ENCODE measurements at places on chromosomes 6 and 20.

DNA sequence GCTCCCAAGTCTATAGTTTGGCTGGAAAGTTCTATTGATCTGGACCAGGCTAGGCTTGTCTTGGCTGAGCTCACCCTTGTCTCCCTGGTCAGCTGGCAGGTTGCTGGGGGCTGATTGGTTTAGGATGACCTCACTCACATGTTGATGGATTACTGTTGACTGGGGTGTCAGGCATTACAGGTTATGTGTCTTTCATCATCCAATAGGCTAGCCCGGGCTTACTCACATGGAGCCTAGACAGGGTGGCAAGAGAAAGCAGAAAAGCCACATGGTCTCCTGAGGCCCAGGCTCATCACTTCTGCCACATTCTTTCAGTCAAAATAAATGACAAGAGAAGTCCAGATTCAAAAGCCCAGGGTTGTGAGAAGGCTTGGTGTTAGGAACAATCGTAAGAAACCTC is 103.5 kb downstream of the BFSP1 start:
- no peak for DNase-seq

DNA sequence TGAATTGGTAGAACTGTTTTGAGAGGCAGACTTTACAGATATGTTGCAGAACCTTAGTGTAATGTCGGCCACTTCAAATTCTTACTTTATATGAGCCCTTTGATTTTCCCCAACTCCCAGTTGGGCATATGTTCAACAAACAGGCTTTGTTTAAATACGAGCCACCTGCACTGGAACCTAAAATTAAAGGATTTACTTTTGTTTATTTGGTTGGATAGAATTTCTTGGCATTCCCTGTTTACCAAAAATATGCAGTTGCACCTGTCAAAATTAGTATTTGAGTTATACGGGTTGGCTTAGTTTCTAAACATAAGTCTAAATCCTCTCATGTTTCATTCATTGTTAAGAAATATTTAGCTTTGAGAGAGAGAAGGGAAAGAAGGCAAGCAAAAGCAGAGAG is 2.4 kb upstream of the GLYATL3 start:
- no peak for DNase-seq

DNA sequence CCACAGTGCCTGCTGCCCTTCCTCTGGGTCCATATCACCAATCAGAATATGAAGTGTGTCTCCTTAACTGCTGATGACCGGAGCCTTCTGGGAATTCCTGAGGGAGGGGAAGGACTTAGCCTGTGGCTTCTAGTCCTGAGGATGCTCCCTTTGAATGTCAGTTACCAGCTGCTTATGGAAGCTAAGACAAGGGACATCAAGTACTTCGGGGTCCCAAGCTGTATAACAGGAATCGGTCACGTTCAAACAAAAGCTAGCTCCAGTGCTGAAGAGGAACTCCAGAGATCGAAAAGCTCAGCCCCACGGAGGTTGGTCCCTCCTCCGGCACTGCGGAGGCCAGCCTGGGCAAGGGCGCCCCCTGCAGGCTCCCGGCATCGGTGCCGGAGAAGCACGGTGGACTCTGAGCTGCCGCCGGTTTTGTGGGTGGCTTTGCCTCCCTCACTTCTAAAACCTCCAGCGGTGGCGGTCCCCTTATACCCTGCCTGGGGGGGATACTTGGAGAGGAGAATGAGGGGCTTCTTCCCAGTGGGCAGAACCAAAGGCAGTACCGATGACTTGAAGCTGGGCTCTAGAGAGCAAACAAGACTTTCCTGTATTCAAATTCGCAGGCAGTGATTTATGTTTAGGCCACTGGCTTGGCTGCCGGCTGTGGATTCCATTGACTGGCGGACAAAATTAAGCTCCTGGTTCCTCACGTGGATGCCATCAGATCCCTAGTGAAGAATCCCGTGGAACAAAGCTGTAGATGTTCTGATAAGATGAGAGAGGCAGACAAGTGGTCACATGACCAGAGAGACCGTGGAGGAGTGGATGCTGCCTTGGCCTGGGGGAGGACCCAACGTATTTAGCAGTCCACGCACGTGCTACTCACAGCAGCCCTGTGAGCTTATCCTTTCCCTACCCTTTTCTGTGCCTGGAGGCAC is 16.2 kb upstream of the UBR2 start:
- peak; percentile 59 for DNase-seq

GRCh38 chr6:6350696-6351095 is 30.2 kb upstream of the F13A1 start:
- no peak for DNase-seq

- DNase-seq: no peak
Measured at GRCh38 chr6:37538107-37538506, 38.4 kb upstream of the CCDC167 start.

DNA sequence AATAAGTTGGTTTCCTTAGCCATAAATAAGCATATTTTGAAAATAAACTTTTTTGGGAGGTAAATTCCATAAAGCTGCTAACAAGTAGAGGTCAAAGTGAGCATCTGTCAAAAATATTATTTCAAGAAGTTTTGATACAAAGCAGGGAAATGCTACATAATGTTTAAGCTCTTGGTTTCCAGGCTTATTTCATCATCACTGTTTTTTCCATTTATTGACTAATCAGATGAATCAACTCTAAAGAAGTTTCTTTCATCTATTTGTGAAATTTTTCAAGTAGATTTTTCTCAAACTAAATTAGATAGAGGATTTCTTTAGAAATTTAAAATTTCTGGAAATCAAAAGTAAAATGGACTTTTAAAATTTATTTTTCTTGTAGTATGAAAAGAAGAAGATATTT is 89.5 kb upstream of the TBX18 start:
- DNase-seq: no peak

DNA sequence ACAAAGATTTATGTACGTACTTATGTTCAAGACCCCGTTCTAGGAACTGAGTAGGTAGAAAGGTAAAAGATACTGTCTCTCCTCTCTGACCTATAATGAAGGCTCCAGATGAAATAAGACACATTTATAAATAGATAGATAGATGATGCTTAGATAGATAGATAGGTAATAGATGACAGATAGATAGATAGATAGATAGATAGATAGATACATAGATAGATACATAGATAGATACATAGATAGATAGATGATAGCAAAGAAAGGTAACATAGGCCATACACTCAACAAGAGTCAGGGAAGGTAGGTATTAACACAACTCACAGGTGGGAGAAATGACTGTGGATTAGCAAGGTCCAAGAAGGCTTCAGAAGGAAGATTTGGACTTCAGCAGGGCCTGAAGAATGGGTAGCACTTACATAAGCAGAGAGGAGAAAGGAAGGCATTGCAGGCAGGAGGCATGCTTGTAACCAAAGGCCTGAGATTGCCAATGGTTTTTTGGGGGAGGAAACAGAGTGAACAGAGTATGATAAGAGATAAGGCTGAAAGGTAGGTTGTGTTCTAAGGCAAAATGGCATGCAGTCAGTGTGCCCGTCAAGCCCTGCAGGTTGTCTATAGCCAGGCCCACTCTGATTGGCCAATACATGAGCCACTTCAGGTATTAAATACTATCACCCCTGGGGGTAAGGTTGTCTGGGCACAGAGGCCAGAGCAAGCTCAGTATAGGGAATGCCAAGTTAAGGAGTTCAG is 7.7 kb upstream of the MYB start:
- peak; percentile 78 for DNase-seq

DNA sequence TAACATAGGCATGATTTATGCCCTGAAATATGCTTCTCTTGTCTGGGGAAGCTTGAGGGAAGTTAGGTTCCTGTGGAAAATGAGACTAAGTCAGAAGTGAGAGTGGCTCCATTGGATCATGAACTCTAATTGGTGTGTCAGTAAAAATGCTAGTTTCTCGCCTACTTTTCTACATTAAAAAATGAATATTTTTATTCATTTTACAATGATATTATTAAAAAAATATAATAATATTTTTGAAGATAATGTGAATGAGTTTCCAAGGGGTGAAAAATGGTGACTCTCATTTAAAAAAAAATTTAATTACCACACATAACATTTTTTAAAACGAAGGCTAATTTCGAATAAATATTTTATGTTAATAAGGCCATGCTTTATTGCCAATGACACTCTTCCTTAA is 84.2 kb downstream of the HIVEP1 start:
- no peak for DNase-seq

GRCh38 chr6:118859517-118860064 is 34.4 kb upstream of the ASF1A start:
- peak; percentile 25 for DNase-seq

DNA sequence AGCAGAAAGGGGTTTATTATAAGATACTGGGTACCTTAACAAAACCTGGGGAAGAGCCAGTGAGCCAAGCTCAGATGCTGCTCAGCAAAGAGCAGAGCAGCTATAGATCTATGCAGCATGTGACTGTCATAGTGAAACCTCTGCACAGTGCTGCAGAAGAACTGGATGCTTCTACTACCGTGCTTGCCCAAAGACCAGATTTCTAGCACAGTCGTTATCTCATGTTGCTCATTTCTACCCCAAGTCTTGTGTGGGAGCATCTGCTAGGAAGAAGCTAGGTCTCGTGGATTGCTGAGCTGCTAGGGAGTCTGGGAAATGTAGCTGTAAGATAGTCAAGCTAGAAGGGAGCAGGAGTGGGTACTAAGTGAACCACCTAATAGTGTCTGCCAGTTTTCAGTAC is 31.7 kb upstream of the GNRH2 start:
- DNase-seq: no peak

GRCh38 chr20:8076306-8077136 is 55.5 kb upstream of the PLCB1 start:
- DNase-seq: no peak

DNA sequence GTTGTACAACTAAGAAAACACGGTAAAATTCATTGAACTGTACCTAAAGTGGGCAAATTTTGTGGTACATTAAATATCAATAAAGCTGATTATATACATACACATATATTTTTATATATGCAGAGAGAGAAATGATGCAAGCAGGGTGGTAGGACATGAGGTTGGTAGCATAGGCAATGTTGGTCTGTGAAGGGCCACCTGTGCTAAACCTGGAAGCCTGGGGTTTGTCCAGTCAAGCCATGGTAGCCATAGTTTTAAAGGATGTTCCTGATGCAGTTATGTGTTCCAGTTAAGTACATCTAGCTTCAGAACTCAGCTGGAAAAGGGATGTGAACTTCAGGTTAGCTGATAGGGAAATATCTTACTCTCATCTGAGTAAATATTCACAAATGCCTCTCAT is 60.1 kb downstream of the TRIM38 start:
- no peak for DNase-seq

DNA sequence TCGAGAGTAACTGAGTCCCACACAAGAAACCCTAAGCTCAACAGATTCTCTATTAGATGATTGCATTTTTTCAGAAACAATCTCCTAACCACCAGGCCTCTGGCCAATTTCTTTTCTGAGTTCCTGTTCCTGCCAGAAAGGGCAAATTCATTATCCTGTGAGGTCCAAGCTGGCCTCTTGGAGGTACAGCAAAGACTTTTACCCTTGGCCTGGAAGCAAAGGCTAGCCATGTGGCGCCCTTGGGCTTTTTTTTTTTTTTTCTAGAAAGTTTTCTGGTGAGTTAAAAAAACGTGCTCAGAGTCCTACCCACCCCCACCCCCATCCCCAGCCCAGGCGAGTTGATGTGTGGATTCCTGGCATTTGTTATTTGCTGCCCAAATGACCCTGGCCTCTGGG is 59.0 kb upstream of the EEF1A1 start:
- peak; percentile 61 for DNase-seq

- DNase-seq: no peak
Measured at GRCh38 chr6:1774226-1774915, 164.7 kb downstream of the FOXC1 start.

- no peak for DNase-seq
Measured at GRCh38 chr20:58486207-58486606, 29.0 kb downstream of the APCDD1L start.

DNA sequence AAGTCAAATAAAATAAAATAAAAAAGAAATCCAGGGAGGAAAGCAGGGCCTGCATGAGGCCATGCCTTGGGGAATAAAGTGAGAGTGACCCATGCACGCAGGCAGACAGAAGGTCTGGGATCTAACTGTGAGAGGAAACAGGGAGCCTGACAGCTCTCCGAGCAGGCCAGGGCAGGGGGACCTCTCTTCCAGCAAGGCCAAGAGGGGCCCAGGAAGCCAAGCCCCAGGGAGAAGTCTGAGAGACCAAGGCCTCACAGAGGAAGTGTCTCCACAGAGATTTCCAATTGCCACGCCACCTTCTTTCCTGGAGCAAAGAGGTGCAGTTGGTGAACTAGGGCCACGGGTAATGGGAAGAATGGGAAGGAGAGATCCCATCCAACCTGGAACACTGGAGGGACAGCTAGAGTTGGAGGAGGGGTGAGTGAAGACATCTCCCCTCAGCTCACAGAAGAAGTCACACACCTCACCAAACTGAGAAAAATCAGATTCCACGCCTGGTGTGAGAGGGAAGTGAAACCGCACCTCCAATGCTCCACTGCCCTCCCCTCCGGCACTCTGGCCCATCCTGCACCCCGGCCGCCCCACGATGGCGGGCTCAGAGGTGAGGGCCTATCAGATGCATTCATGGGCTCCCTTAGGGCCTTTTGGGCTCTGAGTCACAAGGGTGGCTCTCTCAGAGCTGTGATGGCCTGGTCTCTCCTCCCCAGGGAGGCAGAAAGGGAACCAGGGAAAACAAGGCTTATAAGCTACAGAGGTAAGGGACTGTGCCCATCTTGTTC is 25.1 kb upstream of the TAF8 start:
- DNase-seq: no peak

All from GF-D8 (cell line).